ENCODE measurements at places on chromosomes 1 and 21.
A peak's percentile ranks its signal among the peaks of the same experiment; 100 is the strongest.

GRCh38 chr1:247182994-247183393 lies 11.2 kb upstream of the ZNF124 start:
- DNase-seq: no peak

DNA sequence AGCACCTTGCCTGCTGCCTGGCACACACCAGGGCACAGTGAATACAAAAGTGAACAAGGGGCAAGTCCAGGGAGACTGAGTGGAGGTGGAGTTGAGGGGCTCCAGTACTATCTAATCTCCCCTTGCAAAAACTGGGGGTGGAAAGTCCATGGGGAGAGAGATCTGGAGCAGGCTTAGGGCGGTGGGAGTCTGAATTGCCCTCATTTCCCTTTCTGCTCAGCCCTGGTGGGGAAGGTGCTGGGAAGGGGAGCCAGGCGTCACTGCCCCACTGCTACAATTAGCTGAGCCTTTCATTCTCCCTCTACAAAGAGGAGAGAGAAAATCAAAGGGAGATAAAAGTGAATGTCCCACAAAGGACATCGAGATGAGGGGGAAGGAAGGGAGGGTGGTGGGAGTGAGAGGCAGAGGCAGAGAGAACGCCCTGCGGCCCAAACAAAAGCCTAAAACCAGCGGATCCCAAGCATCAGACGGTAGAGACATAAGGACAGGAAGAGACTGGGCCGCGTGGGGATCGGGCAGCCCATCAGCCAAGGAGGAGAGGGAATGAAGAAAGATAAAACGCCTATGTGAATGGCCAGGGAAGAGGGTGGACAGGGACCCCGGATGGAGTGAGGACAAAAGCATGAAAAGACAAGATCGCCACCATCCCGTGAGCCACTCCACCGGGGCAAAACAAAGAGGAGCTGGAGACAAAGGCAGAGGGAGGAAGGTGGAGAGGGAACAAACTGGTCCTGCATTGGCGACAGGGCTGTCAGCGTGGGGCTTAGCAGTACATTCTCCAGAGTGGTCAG lies 46.8 kb upstream of the SOX13 start:
- DNase-seq: no peak

DNA sequence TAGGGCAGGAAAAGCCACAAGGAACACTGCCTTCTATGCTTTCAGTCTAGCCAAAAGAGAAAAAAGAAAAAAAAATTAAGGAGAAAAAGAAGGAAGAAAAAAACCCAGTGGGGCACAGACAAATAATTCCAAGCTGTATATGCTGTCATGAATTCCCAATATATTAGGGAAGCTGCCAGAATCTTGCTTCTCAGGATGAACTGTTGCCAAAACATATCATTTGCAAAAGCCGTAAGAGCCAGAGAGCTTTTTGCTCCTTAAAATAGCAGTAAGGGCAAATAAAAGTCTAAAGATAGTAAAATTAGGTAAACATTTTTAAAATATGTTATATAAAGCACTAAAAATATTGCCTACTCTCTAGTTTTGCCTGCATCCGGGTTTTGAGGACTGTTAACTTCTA lies 52.1 kb downstream of the PGM1 start:
- DNase-seq: no peak

GRCh38 chr1:203295796-203296195 lies 9.5 kb upstream of the BTG2 start:
- DNase-seq: no peak

GRCh38 chr1:223249854-223250631 lies 107.0 kb upstream of the TLR5 start:
- DNase-seq: no peak

DNA sequence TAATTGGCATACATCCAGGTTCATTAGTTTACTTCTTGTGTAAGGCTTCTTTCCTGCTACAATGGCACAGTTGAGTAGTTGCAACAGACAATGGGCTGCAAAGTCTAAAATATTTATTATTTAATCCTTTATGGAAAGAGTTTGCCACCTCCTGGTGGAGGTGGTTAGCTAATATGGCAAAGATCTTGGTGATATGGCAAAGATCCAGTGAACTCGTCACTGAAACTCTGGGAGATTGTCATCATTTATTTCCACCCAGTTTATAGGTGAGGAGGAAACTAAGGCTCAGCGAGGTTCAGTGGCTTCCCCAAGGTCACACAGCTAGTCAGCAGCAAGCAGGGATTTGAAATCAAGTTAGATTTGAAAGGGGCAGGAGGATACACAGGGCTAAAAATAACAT lies 16.1 kb upstream of the IFFO2 start:
- DNase-seq: no peak

DNA sequence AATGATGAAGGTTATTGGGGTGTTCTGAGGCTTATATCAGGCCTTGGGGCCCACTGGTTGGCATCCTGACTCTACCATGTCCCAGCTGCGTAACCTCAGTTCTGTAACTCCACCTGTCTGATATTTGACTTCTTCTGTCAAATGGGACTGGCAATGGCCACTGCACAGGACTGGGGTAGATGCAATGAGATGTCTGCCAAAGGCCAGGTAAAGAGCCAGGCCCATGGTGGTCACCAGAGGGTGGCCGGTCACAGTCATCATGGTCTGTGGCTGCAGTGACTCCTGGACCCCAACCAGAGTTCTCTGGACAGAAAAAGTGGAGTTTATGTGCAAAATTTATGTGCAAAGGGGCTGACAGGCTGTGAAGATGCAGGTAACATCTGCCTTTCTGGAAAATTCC lies 173.3 kb downstream of the PTPRU start:
- DNase-seq: no peak

DNA sequence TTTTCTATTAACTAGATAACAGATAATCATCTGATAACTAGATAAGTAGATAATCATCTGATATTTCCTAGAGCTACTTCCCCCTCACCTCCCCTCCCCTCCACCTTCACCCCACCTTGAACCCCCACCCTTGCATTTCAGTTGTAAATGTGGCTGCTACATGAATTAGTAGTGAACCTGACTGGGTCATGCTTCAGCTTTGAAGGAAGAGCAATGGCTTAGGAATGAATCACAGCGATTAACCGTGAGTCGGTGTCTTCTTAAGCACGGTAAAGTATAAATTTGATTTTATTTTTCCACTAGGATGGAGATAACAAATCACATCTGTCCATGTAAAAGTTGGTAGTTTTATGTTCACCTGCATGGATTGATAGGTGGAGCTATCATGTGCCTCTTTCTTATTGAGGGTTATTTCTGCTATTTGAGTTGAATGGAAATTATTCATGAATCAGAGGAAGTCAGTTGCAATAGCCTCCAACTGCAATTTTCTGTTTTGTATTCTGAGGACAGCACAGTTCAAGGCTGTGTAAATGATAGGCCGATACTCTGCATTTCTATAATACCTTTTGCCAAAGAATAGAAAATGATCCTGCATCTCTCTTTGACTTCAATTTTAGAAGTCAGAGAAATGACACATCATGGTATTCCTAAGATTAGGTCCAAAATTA lies 235.0 kb downstream of the PTGER3 start:
- no peak for DNase-seq

DNA sequence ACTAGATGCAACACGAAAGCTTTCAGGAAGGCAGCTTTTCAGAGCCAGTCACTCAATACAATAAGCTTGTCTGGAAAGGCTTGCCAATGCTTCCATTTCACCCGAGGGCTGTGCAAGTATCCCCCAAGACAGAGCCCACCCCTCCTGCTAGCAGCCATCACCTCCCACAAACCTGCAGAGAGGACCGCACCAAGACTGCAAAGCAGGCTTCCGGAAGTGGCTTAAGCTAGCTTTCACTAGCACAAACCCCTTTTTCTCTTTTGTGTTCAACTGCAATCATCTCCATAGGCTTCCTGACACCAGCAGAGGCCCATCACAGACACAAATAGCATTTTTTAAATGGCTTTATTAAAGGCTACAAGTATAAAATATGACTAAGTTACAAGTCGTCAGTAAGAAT lies 31.5 kb downstream of the C1orf198 start:
- no peak for DNase-seq

DNA sequence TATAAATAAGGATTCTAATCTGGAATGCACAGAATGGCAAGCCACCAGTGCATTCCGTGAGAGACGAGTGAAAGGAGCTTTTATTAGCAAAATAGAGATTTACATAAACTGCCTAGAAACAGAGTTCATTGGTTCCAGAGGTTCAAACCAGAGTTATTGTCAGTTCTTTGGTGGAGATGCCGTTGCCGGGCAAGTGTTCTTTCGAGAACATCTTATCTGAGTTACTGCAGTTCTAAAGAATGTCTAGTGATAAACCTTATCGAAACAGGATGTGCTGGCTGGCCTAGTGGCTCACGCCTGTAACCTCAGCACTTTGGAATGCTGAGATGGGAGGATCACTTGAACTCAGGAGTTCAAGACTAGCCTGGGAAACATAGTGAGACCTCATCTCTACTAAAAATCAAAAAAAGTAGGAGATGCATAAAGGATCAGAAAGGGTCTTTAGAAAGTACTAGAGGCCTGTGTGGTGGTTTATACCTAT lies 19.9 kb upstream of the EVI5 start:
- peak; percentile 82 for DNase-seq

GRCh38 chr1:94071976-94072375 lies 49.0 kb downstream of the ABCA4 start:
- no peak for DNase-seq

DNA sequence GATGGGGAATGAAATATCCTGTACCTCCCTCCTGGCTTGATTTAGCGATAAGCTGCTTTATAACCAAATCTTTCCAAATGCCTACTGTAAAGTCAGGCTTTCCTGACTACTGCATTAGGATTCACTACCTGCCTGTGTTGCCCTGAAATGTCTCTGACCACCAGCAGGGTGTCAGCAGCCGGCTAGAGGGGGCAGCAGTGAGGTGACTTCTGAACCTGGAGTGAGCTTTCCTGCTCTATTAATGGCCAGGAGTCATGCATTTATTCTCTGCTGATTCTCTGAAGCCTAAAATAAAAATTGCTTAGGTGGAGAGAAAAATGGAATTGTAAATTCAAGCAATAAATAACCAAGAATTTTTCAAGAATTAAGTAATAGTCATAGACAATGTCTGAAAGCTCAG lies 2.5 kb downstream of the BACE2 start:
- DNase-seq: no peak

DNA sequence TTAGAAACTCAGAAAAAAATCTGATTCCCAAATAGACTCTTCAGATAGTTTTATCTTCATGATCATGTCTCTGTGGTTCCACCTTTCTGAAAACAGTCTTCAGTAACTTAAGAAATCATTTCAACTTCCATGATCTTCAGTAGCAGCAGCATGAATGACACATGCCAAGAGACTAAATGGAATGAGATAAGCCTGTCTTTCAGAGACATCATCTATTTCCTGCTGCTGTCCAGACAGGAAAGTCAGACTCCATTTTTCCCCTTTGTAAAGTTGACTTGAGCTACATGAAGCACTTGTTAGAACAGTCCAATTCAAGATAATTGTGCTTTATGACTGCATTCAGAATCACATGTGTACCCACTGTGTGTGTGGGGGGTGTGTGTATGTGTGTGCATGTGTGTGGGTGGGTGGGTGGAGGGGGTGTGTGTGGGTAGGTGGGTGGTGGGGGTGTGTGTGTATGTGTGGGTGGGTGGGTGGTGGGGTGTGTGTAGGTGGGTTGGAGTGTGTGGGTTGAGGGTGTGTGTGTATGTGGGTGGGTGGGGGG lies 58.8 kb downstream of the CLIC4 start:
- no peak for DNase-seq

DNA sequence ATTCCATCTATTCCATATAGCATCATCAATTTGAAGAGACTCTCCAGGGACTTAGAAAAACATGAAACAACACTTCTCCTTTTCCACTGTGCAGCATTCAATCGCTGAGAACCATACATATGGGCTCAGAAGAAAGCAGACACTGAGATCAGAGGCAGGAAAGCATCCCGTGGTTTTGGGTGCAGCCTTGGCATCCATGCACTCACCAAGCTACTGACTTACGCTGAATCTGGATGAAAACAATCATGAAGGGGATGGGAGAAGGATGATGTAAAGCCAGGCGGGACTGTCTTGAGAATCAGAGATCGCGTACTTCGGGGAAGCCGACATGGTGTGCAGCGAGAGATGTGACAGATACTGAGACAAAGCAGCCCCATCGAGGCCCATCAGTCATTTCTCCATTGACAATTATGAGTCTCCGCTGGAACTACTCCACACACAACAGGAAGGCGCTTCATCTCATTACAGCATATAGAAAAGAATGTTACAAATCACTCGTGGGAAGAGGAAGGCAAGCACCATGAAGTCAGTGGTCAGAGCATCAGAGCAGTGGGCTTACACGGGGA lies 2.3 kb upstream of the TIAM1 start:
- no peak for DNase-seq

All from RWPE2 (cell line).